ENCODE measurements at places on chromosomes 1 and 21.
A peak's percentile ranks its signal among the peaks of the same experiment; 100 is the strongest.

DNA sequence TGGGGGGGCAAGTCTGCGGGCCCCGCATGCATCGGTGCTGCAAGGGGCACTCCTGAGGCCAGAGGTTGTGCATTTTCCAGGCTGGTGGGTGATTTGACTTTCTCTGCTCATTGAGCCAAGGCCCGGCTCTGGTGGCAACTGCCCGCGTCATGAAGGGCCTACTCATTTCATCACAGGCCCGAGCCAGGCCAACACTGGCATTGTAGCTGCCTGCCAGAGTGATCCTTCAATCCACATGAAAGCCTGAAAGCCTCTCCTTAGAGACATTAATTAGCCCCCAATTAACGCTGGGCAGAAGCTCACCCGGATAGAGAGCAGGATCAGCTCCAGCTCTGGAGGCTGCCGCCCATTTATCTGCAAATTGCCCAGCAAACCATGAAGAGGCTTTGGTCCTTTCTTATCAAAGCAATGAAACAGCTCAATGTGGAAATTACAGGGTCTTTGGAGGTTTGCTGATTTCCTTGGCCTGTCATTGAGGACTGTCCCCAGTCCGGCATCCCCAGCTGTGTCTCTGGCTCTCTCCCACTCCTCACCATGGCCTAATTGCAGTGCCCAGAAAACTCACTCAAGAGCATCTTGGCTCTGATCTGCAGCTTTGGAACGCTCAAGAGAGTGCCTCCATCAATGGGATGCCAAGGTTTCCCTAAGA is 50.4 kb upstream of the STUM start:
- no peak for DNase-seq

DNA sequence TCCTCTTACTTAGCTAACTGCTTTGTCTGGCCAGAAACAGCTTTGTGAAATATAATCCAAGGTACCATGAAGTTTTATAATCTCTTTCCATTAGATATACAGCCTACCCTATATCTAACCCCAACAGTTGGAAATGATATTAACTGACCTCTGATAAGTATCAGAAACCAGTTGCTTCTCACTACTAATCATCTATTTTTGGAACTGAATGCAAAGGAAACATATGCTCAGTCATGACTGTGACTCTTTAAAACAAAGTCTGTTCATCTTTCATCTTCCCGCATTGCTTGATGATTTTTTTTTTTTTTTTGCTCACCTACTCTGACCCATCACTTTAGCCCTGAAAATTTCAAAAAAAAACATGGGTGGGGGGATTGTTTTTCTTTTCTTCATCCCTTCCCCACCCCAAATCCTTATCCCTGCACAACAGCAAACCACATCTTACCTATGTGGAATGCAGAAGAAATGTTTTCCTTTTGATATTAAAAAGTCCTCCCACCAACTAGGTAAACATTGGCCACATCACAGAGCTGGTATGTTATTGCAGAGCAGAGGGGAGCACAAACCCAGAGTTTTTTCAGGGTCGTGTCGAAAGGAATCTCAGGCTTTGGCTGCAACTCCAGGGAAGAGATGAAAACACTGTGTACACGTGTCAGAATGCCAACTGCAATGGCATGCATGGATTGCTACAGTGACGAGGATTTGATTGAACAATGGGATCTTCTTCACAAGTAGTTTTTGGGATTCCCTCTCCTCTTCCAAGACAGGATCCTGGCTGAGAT is 137.3 kb downstream of the SLC30A10 start:
- DNase-seq, result no peak

- DNase-seq, result no peak
Observed at GRCh38 chr1:194045416-194045815, 859.0 kb upstream of the B3GALT2 start.

- DNase-seq, result no peak
Observed at GRCh38 chr1:25080294-25081209, 150.5 kb upstream of the RUNX3 start.

DNA sequence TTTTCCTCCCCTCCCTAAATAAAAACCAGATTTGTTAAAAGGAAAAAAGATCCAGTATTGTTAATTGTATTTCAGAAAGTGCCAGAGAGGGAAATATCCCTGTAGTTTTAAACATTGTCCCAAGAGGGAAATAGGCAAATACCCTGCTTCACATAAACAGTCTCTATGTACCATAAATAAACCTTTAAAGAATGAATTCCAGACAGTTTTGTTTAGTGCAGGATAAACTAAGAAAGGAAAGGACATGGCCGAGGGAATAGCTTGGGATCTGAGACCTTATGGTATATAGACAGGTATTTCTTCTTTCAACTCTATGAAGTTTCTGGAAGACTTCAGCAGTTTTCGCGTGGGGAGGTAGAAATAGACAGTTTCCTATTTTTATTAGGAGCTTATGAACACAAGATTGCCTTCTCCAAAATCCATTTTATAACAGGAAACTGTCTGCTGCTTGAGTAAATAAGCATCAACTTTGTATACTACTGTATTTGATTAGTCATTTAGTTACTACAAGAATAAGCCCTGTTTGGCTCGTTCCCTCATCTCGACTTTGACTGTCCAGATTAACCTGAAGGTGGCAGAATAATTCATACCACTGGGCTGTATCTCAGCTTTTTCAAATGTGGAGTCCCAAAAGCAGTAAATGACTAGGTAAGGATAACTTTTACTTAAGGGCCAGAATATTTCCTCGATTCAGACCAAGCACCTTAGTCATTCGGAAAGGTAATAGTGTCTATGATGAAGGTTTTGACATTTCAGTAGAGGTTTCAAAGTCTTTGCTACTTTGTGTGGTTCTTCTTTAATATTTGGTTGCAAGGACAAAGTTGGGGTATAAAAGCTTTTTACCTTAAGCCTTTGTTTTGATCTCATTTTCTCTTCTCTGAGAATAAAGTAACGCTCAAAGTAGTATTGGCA is 177.5 kb downstream of the VPS13D start:
- DNase-seq, result no peak

GRCh38 chr1:72397786-72398185 is 115.4 kb upstream of the NEGR1 start:
- DNase-seq, result no peak

- no peak for DNase-seq
Observed at GRCh38 chr1:51908499-51908898, 30.0 kb upstream of the NRDC start.

DNA sequence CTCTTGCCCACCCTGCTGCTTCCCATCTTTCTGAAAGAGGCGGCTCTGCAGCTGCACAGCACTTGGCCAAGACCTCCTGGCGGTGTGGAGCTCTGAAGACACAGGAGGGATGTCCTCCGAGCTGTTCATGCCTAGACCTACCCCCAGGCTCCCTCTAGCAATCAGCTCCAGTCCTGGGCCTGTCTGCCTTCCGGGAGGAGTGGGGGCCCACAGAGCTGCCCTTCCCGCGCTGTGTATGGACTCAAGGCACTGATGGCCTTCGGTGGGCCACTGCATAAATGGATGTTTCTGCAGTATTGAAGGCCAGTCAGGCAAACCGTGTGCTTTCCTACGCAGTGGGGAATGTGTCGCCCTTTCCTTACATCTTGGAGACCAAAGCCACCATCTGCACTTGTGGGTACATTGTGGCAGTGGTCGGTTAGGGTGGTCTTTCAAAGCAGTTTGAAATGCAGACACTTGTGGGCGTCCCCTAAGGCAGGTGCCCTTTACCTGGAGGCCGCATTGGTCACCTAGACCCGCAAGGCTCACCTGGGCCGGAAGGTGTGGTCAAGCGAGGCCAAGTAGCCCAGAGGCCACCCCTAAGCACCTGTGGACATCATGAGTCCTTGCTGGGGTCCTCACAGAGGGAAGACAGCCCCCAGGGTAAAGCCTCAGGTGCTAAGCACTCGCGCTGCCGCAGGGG is 912 bp upstream of the PKNOX1 start:
- no peak for DNase-seq

GRCh38 chr1:18149027-18149641 is 41.5 kb downstream of the IGSF21 start:
- no peak for DNase-seq

- DNase-seq, result no peak
Observed at GRCh38 chr1:41882068-41882477, 36.6 kb downstream of the HIVEP3 start.

DNA sequence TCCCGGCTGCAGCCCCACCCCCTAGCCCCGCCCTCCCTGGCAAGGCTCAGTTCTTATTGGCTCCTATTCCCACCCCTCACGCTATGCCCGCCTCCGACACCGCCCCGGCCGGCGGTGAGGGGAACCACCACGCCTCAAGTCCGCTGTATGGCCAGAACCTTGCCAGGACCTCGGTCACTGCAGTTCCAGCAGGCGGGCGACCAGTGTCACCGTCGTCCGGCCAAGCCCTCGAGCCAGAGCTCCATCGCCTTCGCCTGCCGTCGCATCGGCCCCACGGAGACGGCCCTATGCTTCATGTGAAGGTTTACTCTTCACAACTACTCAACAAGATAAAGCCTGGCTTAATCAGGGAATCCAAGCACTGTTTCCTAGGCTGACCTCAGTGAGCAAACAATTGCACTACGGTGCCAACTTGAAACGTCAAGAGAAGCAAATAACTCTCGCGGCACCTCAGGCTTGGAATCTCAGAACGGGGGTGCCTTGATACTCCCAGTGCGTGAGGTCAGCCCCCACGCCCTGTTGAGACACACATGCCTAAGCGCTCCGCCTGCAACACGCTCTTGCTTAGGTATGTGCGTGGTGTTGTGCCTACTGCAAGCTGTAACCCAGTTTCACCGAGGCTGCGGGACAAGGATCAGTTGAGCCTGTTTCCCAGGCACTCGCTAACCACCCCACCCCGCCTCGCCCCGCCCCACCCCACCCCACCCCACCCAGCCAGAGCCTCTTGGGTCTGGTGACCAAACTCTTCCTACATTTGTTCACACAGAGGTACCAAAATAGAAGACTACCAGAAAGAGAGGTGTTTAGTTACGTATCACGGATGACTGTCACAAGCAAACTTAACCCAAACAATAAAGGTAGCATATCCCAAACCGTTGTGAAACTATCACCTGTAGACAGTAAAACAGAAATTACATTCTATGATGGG is 498 bp upstream of the DENND2C start:
- DNase-seq, result peak; percentile 13

DNA sequence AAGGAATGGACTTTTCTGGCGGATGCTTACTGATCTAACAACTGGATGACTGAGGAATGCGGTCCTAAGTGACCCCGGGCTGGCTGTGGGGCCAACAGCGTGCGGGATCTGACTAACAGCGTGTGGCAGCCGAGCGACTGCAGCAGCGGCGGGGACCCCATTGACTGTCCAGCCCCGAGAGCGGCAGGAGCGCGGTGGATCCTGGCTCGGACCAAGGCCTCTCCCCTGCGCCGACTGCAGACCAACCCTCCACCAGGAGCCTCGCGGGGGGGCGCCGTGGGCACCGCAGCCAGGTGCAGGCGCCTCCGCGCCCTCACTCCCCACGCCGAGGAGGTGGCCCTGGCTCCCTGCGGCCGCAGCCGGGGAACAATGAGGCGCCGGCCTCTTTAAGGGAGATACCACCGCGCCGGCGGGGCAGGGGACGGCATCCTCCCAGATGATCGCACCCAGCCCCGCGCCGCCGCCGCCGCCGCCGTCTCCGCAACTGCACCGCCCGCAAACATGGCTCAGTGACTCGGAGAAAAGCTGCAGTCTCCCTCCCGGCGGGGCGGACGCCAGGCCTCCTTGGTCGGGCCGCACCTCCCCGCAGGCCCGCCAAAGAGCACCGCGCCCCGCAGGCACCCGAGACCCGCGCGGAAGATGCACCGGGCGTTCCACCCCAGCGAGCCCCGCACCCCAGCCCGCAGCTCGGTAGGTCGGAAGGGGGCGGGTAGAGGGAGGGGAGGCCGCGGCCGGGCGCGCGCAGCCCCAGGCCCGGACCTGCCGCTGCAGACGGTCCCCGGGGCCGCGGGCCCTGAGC is 694 bp upstream of the PDIK1L start:
- no peak for DNase-seq

DNA sequence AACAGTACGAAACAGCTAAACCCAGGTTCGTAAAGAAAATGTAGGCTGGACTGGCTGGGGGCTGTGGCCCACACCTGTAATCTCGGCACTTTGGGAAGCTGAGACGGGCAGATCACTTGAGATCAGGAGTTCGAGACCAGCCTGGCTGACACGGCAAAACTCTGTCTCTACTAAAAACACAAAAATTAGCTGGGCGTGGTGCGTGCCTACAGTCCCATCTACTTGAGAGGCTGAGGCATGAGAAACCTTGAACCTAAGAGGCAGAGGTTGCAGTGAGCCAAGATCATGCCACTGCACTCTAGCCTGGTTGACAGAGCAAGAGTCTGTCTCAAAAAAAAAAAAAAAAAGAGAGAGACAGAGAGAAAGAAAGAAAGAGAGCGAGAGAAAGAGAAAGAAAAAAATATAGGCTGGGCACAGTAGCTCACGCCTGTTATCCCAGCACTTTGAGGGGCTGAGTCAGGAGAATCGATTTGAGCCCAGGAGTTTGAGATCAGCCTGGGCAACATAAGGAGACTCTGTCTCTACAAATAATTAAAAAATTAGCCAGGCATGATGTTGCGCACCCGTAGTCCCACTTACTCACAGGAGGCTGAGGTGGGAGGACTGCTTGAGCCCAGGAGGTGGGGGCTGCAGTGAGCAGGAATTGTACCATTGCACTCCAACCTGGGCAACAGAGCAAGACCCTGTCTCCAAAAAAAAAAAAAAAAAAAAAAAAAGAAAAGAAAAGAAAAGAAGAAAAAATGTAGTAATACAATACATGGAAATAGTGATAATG is 35.7 kb downstream of the CAPZB start:
- DNase-seq, result no peak
